ENCODE measurements at places on chromosomes 1 and 21.

DNA sequence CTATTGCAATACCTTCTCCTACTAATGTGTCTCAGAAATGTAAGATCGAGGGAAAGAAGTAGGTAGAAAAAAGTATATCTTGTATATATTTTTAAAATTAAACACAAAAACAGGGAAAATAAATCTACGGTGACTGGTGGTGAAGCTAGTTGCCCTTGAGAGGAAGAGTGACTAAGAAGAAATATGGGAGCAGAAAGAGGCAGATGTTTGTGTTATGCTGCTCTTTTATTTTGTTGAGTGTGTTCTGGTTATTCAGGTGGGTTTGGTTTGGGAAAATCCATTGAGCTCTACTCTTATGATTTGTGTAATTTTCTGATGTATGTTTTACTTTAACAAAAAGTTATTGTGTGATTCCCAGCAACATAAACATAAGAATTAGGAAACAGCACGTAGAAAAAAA is 444.9 kb upstream of the B3GALT2 start:
- no peak for DNase-seq

- no peak for DNase-seq
Observed at GRCh38 chr1:213982672-213983492, 4.9 kb upstream of the PROX1 start.

DNA sequence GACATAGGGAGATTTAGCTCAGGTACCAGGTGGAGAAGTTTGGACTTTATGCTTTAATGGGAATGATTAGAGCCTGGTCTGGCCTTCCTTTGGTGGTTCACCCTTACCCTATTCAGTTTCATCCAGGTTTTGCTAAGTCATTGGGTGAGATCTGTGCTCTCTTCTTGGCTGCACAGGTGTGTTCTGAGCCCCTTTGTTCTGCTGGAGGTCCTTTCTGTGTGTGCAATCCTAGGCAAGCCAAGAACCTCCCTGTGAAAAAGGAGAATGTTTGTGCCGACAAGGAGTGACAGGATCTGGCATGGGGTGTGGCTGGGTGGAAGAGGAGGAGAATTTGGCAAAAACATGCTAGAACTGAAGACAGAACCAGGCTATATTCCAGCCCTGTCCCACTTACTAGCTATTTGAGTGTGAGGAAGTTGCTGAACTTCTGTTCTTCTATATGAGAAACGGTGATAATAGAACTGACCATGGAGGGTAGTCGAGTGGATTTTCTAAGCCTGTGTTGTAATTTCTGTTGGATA is 4.6 kb downstream of the GSTM5 start:
- DNase-seq, result no peak

- no peak for DNase-seq
Observed at GRCh38 chr21:36799869-36800268, 101.0 kb downstream of the SIM2 start.

- no peak for DNase-seq
Observed at GRCh38 chr21:31484219-31484618, 140.2 kb upstream of the TIAM1 start.
